A549 treated with CORT108297 at 1 μM for 4 hours (cell line): ENCODE measurements at places on chromosomes 5 and 9. TPM values are rescaled to one million over a fixed set of nuclear protein-coding genes. Genes with fewer than 3 reads are reported as not detected.

The NDST1 gene
- total RNA-seq: 49.9 to 71.9 TPM (median 62.0 TPM) in 5 replicates

The UAP1L1 gene
- total RNA-seq: 9.5 to 17.0 TPM (median 12.6 TPM) in 5 replicates

The LMNB1 gene
- 56.2 to 81.4 TPM (median 59.9 TPM) in 5 replicates for total RNA-seq

The SLC36A2 gene
- not detected in 5 replicates for total RNA-seq

The TRIM23 gene
- 5.9 to 7.9 TPM (median 7.2 TPM) in 5 replicates for total RNA-seq

The AK8 gene
- total RNA-seq: 0.81 to 1.4 TPM (median 0.96 TPM) in 5 replicates

The DBH gene
- total RNA-seq: not detected in 5 replicates

The SHB gene
- 33.9 to 53.8 TPM (median 47.8 TPM) in 5 replicates for total RNA-seq

The DPYSL3 gene
- 15.5 to 19.7 TPM (median 17.8 TPM) in 5 replicates for total RNA-seq

The SLC1A1 gene
- total RNA-seq: 1.1 to 1.6 TPM (median 1.6 TPM) in 5 replicates

The CDKN2B gene
- total RNA-seq: not detected in 5 replicates

The FRMD3 gene
- total RNA-seq: 2.2 to 3.3 TPM (median 2.9 TPM) in 5 replicates

The GRIN1 gene
- 0.22 to 0.94 TPM (median 0.34 TPM) in 5 replicates for total RNA-seq

The SUSD3 gene
- 0.23 to 0.70 TPM (median 0.66 TPM) in 5 replicates for total RNA-seq

The TSSK1B gene
- total RNA-seq: not detected in 5 replicates

The BAAT gene
- total RNA-seq: 0.33 to 0.60 TPM (median 0.41 TPM) in 5 replicates

The COL15A1 gene
- total RNA-seq: 0.39 to 0.80 TPM (median 0.51 TPM) in 5 replicates

The PCDHGA3 gene
- total RNA-seq: 0.04 to 0.07 TPM in 2 of 5 replicates, not detected in the others

The HACD4 gene
- total RNA-seq: 0.99 to 1.2 TPM (median 1.1 TPM) in 5 replicates
